ENCODE measurements at places on chromosomes 1 and 21. TPM values are rescaled to one million over a fixed set of nuclear protein-coding genes. Genes with fewer than 3 reads are reported as not detected.

Gene KIF21B
- polyA plus RNA-seq, result 0.55 TPM

Gene CELA2B
- not detected for polyA plus RNA-seq

Gene CA14
- polyA plus RNA-seq, result not detected

Gene C1orf210
- polyA plus RNA-seq, result not detected

Gene SHISA4
- polyA plus RNA-seq, result 47.8 TPM

Gene KRTAP11-1
- not detected for polyA plus RNA-seq

Gene ACTRT2
- polyA plus RNA-seq, result not detected

Gene TFF3
- not detected for polyA plus RNA-seq

Gene PSMG1
- 34.6 TPM for polyA plus RNA-seq

Gene HPDL
- 1.1 TPM for polyA plus RNA-seq

Gene UBL4B
- polyA plus RNA-seq, result not detected

Gene MPL
- polyA plus RNA-seq, result 0.12 TPM

Gene TNFRSF14
- polyA plus RNA-seq, result 4.2 TPM

- no peaks in the 10 kb centered on the region for H3K4me1 ChIP-seq
- peak; percentile 11 for DNase-seq
- H3K27ac ChIP-seq, result no peak overlapping the region
- H3K4me3 ChIP-seq, result no peak overlapping the region
- peaks cover 32% of the 10 kb centered on the region for H3K27me3 ChIP-seq
These were observed 83.4 kb upstream of the POU3F1 start for GRCh38 chr1:38129971-38130370.

GRCh38 chr1:235253219-235253962 is 74.6 kb downstream of the ARID4B start:
- H3K27me3 ChIP-seq, result no peaks in the 10 kb centered on the region
- H3K36me3 ChIP-seq, result peaks cover 7% of the 10 kb centered on the region
- H3K27ac ChIP-seq, result no peak overlapping the region

GRCh38 chr1:230578616-230579015 is 63.7 kb upstream of the COG2 start:
- H3K36me3 ChIP-seq, result no peaks in the 10 kb centered on the region
- H3K4me3 ChIP-seq, result no peak overlapping the region
- no peaks in the 10 kb centered on the region for H3K4me1 ChIP-seq
- H3K27me3 ChIP-seq, result no peaks in the 10 kb centered on the region
- no peak for DNase-seq

DNA sequence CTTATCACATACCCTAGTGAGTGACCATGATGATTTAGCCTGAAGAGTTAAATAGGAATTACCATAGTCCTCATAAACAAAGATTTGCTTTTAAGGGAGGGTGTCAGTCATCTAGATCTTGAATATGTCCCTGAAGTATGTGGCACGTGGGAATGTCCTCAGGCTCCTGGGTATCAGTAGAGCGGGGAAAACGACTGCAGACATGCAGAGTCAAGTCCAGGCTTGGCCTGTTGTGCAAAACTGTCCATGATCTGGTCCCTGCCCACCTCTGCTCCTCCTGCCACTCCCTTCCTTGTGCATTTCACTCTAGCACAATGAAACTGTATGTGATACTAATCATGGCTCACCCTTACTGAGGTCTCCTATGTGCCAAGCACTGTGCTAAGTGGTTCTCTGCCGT is 12.9 kb downstream of the MOV10 start:
- H3K27me3 ChIP-seq, result no peaks in the 10 kb centered on the region
- no peak overlapping the region for H3K4me3 ChIP-seq
- peaks cover 4% of the 10 kb centered on the region for H3K4me1 ChIP-seq
- peaks cover 22% of the 10 kb centered on the region for H3K36me3 ChIP-seq
- H3K27ac ChIP-seq, result no peak overlapping the region

- no peak overlapping the region for H3K4me3 ChIP-seq
- H3K36me3 ChIP-seq, result no peaks in the 10 kb centered on the region
- H3K27ac ChIP-seq, result no peak overlapping the region
- H3K27me3 ChIP-seq, result peaks cover 10% of the 10 kb centered on the region
These were observed 34.8 kb downstream of the RIMS3 start for GRCh38 chr1:40630488-40631223.

- H3K4me1 ChIP-seq, result no peaks in the 10 kb centered on the region
- no peaks in the 10 kb centered on the region for H3K27me3 ChIP-seq
- H3K27ac ChIP-seq, result no peak overlapping the region
- no peak overlapping the region for H3K4me3 ChIP-seq
- no peak for DNase-seq
These were observed 560.1 kb downstream of the OMA1 start for GRCh38 chr1:57986432-57986831.

DNA sequence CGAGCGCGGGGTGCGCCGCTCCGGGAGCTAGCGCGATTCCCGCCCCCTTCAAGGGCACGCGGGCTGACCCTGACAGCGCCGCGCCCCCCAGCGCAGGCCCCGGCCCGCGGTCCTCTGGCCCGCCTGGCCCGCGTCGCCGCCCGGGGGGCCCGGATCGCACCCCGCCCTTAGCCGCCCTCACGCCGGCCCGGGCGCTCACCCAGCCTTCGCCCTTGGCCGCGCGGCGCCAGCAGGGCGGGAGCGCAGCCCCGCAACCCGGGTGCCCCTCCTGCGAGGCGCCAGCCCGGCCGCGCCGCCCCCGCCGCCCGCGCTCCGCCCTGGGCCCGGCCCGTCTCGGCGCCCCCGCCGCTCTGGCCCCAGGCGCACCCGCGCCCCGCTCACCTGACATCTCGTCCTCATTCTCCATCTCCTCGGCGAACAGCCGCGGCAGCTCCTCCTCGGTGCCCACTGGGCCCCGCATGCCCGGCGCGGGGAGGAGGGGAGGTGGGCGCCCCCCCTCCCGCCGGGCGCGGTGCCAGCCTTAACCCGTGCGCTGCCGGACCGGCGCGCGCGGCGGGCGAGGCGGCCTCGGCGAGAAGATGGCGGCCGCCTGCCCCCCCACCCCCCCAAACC is 451 bp downstream of the CHD5 start:
- no peak for DNase-seq
- no peak overlapping the region for H3K27ac ChIP-seq
- H3K36me3 ChIP-seq, result peaks cover 5% of the 10 kb centered on the region
- H3K4me1 ChIP-seq, result peaks cover 10% of the 10 kb centered on the region

DNA sequence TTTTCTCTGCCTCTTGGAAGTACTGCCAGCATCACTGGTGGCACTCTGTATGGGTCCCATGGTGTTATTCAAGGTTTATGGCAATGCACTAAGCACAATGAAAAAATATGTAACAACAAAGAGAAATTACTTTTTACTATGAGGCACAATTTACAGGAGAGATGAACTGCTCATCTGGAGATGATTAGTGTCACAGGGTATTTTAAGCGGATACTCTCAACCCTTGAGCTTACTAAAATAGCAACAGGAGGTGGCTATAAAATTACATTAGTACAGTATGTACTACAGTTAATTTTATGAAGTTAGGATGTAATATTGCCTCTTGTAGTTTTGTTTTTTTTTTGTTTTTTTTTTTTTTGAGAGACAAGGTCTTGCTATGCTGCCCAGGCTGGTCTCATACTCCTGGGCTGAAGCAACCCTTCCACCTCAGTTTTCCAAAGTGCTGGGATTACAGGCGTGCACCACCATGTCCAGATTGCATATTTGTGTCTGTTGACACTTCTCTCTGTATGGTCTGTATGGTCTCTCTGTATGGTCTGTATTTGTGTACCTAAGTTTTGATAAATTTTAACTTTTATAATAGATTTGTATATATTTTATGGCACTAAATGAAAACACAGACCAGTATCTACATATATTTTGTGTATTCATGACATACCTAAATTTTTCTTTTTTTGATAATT is 175.6 kb upstream of the HP1BP3 start:
- no peaks in the 10 kb centered on the region for H3K27me3 ChIP-seq
- no peak overlapping the region for H3K27ac ChIP-seq
- H3K4me3 ChIP-seq, result no peak overlapping the region
- peaks cover 7% of the 10 kb centered on the region for H3K36me3 ChIP-seq
- H3K4me1 ChIP-seq, result no peaks in the 10 kb centered on the region

- peaks cover 3% of the 10 kb centered on the region for H3K4me1 ChIP-seq
- H3K27me3 ChIP-seq, result no peaks in the 10 kb centered on the region
- H3K36me3 ChIP-seq, result no peaks in the 10 kb centered on the region
- no peak overlapping the region for H3K27ac ChIP-seq
- DNase-seq, result no peak
These were observed 15.2 kb downstream of the PLA2G2F start for GRCh38 chr1:20154301-20154831.

DNA sequence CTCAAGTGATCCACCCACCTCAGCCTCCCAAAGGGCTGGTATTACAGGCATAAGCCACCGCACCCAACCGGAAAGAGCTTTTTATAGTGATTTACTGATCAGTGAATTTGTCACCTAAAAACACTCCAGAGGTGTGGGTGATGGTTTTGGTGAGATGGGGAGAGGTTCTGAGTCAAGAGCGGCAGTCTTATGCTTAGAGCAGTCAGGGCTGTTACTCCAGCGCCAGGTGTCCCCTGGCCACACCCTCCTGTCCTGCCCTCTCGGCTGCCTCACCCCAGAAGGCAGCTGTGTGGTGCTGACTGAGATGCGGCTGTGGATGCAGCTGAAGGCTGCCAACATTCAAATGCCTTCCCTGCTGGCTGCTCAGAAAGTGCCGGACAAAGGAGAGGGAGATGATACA is 94.5 kb upstream of the LPGAT1 start:
- no peak for DNase-seq
- H3K36me3 ChIP-seq, result no peaks in the 10 kb centered on the region
- H3K27ac ChIP-seq, result no peak overlapping the region
- peaks cover 4% of the 10 kb centered on the region for H3K4me1 ChIP-seq
- H3K27me3 ChIP-seq, result peaks cover 1% of the 10 kb centered on the region
- no peak overlapping the region for H3K4me3 ChIP-seq

- no peak overlapping the region for H3K27ac ChIP-seq
- H3K4me1 ChIP-seq, result no peaks in the 10 kb centered on the region
- no peaks in the 10 kb centered on the region for H3K36me3 ChIP-seq
- H3K27me3 ChIP-seq, result no peaks in the 10 kb centered on the region
These were observed 655.4 kb upstream of the B3GALT2 start for GRCh38 chr1:193841857-193842256.

- H3K4me1 ChIP-seq, result peaks cover 2% of the 10 kb centered on the region
- H3K4me3 ChIP-seq, result no peak overlapping the region
- DNase-seq, result no peak
- H3K27me3 ChIP-seq, result no peaks in the 10 kb centered on the region
These were observed 49.6 kb downstream of the LHX4 start for GRCh38 chr1:180279651-180280050.

GRCh38 chr1:61279570-61279969 is 197.2 kb downstream of the NFIA start:
- H3K36me3 ChIP-seq, result no peaks in the 10 kb centered on the region
- no peaks in the 10 kb centered on the region for H3K4me1 ChIP-seq
- H3K4me3 ChIP-seq, result no peak overlapping the region
- no peak for DNase-seq
- no peak overlapping the region for H3K27ac ChIP-seq

DNA sequence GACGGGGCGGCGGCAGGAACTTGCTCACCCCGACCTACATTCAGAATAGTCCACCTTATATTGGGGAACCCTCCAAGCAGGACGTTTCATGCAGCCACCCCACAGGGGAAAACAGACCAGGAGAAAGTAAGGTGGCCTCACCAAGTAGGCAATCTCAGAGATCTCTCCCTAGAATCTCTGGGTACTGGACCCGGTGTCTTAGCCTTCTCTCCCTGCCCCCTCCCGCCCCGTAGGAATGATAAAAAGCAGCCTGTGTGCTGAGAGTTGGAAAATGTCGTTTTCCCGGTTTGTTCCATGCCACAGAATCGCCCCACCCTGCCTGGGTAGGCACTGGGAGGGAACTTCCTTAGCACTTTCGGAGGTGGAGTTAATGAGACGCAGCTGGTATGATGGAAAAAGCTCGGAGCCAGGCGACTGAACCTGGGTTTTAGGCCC is 789 bp upstream of the PTPN14 start:
- peak; percentile 64 for DNase-seq
- H3K27me3 ChIP-seq, result no peaks in the 10 kb centered on the region
- H3K36me3 ChIP-seq, result no peaks in the 10 kb centered on the region
- peak overlapping the region; percentile 49 for H3K4me3 ChIP-seq
- H3K27ac ChIP-seq, result peak overlapping the region; percentile 97

DNA sequence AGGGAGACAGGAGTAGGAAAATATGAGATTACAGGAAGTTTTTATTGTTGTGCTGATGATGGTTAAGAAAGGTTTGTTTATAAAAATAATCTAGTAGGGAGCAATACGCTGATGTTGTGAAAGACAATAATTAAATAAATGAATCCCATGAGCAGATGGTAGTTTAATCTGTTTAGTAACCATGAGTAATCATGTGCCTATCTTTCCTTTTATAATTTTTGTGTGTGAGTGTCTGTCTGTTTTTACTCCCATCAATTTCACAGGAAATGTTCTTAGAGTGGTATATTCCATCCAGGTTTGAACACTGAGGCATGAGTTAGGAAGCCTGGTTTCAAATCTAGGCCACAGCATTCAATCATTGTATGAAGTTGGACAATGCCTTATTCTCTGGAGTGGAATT is 180.5 kb downstream of the OLFM3 start:
- H3K27me3 ChIP-seq, result no peaks in the 10 kb centered on the region
- no peaks in the 10 kb centered on the region for H3K36me3 ChIP-seq
- no peak overlapping the region for H3K27ac ChIP-seq
- DNase-seq, result no peak
- H3K4me3 ChIP-seq, result no peak overlapping the region

DNA sequence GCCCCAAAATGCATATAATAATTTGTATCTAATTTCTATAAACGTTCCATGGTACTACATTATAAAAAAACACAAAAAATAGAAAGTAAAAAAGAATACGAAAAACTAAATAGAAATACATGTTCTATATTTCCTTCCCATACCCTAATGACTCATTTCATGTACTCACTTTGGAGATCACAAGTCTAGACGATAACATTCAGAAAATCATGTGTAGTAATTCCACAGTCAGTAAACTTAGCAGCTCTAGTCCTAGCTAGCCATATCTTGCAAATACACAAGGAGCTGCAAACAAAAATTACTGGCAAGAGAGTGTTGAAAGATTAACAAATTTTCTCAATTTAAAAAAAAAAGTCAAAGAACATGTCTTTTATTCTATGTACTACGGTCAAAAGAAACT is 1.4 kb downstream of the GOLPH3L start:
- no peaks in the 10 kb centered on the region for H3K27me3 ChIP-seq
- H3K4me1 ChIP-seq, result no peaks in the 10 kb centered on the region
- peak; percentile 12 for DNase-seq
- H3K4me3 ChIP-seq, result no peak overlapping the region

DNA sequence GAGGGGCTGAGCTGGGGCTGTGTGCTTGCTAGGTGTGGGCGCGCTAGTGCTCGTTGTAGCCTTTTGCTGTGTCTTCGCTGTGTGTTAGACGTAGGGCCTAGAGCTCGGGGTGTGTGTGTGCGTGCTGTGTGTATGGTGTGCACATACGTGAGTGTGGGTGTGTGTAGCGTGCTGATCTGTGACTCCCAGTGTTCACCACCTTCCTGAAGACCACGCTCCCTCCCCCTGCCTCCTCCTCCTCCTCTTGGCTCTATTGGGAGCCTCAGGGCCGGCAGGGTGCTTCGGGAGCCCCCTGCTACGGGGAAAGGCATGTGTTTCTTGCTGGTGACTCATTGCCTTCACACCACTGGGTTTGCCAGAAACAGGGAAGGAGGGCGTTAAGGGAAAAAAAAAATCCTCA is 9.4 kb upstream of the KCNC4 start:
- H3K27me3 ChIP-seq, result no peaks in the 10 kb centered on the region
- H3K4me1 ChIP-seq, result 0 out of 2 replicates have a peak, but pooled peaks cover 1% of the 10 kb centered on the region
- H3K27ac ChIP-seq, result no peak overlapping the region

Measured in IMR-90 (cell line).